ENCODE measurements at places on chromosomes 16 and 17. TPM values are rescaled to one million over a fixed set of nuclear protein-coding genes. Genes with fewer than 3 reads are reported as not detected.
A peak's percentile ranks its signal among the peaks of the same experiment; 100 is the strongest.

ACE gene
- 25.5 TPM for total RNA-seq

- no peak for DNase-seq
- H3K4me3 ChIP-seq, result no peak overlapping the region
- H3K27me3 ChIP-seq, result no peaks in the 10 kb centered on the region
- no peak overlapping the region for H3K27ac ChIP-seq
These were observed 2.4 kb downstream of the SKAP1 start for GRCh38 chr17:48427598-48427997.

DNA sequence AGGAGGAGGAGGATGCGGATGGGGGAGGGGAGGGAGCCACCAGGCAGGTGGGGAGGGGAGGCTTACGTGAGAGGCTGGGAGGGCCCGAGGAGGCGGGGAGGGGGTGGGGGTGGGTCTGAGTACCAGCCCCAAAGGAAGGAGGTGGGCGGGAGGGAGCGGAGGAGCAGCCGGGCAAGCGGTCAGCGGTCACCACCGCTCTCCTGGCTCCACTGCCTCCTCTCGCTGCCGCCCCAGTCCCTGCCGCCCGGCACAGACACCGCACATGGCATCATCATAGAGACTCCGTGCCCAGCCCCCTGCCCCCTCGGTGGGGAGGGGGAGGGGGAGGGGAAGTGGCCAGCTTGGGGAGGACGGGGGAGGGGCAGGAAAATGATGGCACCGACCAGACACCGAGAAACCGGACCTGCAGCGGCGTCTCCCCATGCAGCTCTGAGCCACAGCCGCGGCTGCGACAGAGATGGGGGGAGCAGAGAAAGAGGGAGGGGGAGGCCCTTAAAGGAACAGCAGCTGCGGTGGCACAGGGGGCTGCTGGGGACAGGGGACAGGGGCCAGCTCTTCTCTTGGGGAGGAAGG is at the start of gene TLCD3B:
Gene TLCD3B (minus strand): TSS at position 431 of the 573 bp plus-strand sequence. CDS start 744 bp downstream, outside the sequence.
- peaks cover 16% of the 10 kb centered on the region for H3K4me1 ChIP-seq
- peak; percentile 75 for DNase-seq
- no peak within 1 kb of the TSS for H3K4me3 ChIP-seq
- H3K27ac ChIP-seq, result no peak within 1 kb of the TSS

DNA sequence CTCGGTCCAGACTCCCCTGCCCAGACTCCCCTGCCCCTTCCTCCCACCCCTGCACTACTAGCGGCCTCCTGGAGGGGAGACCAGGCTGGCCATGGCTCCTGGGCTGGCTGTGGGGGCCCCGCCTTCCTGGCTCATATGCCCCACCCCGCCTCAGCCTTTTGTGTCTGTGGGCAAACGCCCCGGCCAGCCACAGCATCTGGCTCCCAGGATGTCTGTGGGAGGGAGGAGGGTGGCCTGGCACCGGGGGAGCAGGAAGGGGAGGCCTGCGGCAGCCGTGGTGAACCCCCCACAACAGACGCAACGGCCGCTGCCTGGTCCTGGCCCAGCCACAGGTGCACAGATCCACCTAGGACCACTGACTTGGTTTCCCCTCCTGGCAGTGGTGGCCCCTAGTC is 32.9 kb downstream of the BAHCC1 start:
- DNase-seq, result peak; percentile 81
- H3K36me3 ChIP-seq, result no peaks in the 10 kb centered on the region
- H3K4me3 ChIP-seq, result no peak overlapping the region
- H3K4me1 ChIP-seq, result peaks cover 58% of the 10 kb centered on the region
- peak overlapping the region; percentile 57 for H3K27ac ChIP-seq

CACNA1G gene
- total RNA-seq, result not detected

DNA sequence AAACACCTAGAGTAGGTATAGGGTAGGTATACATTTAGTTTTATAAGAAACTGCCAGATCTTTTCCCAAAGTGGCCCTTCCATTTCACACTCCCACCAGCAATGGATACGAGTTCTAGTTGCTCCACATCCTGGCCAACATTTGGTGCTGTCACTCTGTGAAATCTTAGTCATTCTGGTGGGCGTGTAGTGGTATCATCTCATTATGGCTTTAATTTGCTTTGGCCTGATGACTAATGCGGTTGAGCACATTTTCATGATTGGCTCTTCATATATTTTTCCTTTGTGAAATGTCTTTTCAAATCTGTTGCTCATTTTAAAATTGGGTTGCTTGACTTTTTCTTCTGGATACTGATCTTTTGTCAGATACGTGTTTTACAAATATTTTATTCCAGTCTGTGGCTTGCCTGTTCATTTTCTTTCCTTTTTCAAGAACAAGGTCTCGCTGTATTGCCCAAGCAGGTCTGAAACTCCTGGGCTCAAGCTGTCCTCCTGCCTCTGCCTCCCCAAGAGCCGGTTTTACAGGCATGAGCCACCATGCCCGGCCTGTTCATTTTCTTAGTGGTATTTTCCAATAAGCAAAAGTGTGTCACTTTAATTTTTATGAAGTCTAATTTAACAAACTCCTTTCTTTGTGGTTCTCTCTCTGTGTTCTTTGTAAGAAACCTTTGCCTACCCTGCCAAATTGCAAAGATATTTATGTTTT is 192.4 kb downstream of the SEC14L1 start:
- no peak overlapping the region for H3K4me3 ChIP-seq
- H3K4me1 ChIP-seq, result peaks cover 16% of the 10 kb centered on the region
- no peak overlapping the region for H3K27ac ChIP-seq
- H3K36me3 ChIP-seq, result no peaks in the 10 kb centered on the region

NAT9 gene
- total RNA-seq, result 78.6 TPM

DNA sequence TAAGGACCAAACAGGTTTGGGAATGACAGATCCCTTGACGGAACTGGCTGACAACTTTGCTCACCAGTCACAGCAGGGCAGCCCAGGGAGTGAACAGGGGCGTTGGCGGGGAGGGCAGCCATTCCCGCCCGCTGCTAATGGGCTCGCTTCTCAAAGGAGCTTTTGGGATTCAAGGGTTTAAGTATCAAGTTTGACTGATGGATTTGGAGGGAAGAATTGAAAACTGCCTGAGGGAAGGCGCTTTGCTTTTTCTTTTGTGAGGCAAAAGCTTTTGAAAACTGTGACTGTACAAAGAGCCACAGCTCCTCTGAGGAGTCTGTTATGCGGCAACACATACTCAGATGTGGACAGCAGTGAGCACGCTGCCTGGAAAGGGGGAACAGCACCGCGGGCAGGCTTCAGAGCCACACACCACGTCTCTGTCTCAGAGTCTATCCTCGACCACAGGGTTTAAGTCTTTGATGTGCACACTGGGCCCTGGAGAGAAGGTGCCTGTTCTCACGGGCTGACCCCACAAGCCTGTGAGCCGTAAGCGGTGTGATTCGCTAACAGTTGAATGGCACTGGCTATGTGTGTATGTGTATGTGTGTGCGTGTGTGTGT is 79.9 kb upstream of the HSBP1 start:
- H3K27me3 ChIP-seq, result no peaks in the 10 kb centered on the region
- H3K27ac ChIP-seq, result no peak overlapping the region
- no peaks in the 10 kb centered on the region for H3K4me1 ChIP-seq
- H3K4me3 ChIP-seq, result no peak overlapping the region

DNA sequence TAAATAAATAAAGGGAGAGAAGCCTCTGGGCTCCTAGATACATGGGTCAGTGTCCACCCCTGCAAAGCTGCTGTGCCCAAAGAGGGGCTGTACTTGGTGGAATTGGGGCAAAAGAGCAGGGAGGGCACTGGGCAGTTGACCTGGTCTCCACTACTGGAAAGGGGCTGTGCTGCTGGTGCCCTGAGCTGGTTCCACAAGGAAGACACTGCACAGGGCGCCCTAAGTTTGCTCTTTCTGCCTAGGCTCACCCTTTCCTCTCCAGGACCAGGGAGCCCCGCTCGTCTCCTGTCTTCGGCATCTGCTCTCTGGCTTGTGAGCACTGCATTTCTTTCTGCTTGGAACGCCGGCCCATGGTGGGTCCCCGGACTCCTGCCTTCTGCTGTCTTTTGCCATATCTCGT is 161.9 kb downstream of the SEC14L1 start:
- DNase-seq, result no peak
- H3K4me1 ChIP-seq, result no peaks in the 10 kb centered on the region
- no peaks in the 10 kb centered on the region for H3K27me3 ChIP-seq
- H3K4me3 ChIP-seq, result no peak overlapping the region

DNA sequence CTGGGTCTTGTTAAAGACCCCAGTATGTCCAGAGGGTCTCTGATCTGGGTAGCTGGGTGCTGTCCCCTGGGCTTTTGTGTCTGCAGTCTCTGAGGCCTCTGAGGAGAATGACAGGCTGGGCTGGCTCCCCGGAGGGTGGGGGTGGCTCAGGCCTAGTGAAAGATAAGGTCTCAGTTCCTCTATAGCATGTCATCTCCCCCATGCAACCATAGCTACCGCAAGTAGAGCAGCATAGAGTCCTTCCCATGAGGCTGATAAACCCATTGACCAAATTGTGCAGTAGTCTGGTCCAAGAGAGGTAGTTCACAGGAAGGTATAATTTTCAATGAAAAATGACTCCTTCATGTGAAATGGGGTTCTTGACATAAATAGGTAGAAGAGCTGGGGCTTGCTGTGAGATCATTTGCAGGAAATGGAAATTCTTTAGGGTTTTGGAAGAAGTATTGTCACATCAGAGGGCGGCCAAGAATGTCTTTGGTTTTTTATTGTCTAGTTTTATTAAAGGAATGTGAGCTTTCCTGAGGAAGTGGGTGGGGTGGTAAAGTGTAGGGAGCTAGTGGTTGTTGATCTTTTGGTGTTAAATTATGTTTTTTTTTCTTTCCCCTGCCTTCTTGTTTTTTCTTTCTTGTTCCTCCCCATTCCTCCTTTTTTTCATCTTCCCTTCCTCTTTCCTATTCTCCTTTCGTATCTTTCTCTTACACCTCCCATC is 21.0 kb downstream of the SLC7A6OS start:
- peaks cover 47% of the 10 kb centered on the region for H3K4me1 ChIP-seq
- peak overlapping the region; percentile 76 for H3K27ac ChIP-seq
- no peaks in the 10 kb centered on the region for H3K27me3 ChIP-seq
- H3K36me3 ChIP-seq, result no peaks in the 10 kb centered on the region
- no peak overlapping the region for H3K4me3 ChIP-seq

GRCh38 chr17:4293572-4293971 is 29.8 kb upstream of the ANKFY1 start:
- H3K4me3 ChIP-seq, result no peak overlapping the region
- H3K27me3 ChIP-seq, result no peaks in the 10 kb centered on the region
- DNase-seq, result no peak
- no peaks in the 10 kb centered on the region for H3K36me3 ChIP-seq

EFNB3 gene
- 1.0 TPM for total RNA-seq

ITGB4 gene
- total RNA-seq, result 16.8 TPM

DHX58 gene
- 32.3 TPM for total RNA-seq

GRCh38 chr17:62750631-62751051 is 57.5 kb downstream of the MARCHF10 start:
- H3K36me3 ChIP-seq, result no peaks in the 10 kb centered on the region
- H3K27me3 ChIP-seq, result no peaks in the 10 kb centered on the region
- H3K4me1 ChIP-seq, result peaks cover 3% of the 10 kb centered on the region
- no peak overlapping the region for H3K27ac ChIP-seq
- no peak overlapping the region for H3K4me3 ChIP-seq
- DNase-seq, result no peak

GRCh38 chr17:81438688-81439087 is 43.4 kb downstream of the BAHCC1 start:
- H3K4me3 ChIP-seq, result no peak overlapping the region
- H3K36me3 ChIP-seq, result peaks cover 20% of the 10 kb centered on the region
- no peak overlapping the region for H3K27ac ChIP-seq
- DNase-seq, result no peak
- peaks cover 8% of the 10 kb centered on the region for H3K4me1 ChIP-seq

DNA sequence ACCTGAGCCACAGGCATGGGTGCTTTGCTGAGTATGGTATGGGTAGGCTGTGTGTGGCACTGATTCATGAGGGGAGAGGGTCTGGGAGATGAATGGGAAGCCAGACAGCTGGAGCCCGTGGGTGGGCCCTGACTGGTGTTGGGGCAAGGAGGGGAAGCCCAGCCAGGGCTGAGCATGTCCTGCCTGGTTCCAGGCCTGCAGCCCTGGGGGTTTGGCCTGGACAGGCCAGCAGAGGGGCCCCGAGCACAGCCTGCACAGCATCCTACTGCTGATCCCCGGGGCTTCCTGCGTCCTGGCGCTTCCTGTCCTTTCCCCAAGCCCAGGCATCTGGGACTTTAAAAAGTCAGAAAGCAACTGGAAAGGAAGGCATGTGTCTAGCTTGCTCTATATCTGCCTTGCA is 4.6 kb upstream of the MVD start:
- no peak overlapping the region for H3K27ac ChIP-seq
- H3K4me3 ChIP-seq, result no peak overlapping the region
- no peaks in the 10 kb centered on the region for H3K36me3 ChIP-seq
- no peaks in the 10 kb centered on the region for H3K27me3 ChIP-seq
- H3K4me1 ChIP-seq, result peaks cover 7% of the 10 kb centered on the region

ITGAL gene
- total RNA-seq, result 138 TPM

PLLP gene
- total RNA-seq, result 156 TPM

SPATA33 gene
- 5.8 TPM for total RNA-seq
